ENCODE measurements at places on chromosomes 1 and 21. TPM values are rescaled to one million over a fixed set of nuclear protein-coding genes. Genes with fewer than 3 reads are reported as not detected.

DNA sequence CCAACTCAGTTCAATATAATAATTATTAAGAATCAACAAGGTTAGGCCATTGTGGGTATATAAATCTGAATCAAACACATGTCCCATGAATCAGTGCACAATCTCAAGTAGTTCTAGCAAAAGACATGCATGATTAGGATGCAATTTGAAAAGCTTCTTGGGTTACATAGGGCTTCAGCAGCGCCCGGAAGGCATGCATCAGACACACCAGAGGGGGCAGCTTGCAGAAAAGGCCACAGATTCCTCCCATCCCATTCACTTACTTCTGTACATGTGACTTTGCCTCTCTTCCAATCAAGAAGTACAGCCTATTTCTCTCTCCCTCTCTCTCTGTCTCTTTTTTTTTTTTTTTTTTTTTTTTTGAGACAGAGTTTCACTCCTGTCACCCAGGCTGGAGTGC is 91.8 kb downstream of the KCNN3 start:
- peak; percentile 25 for DNase-seq

TMEM52 gene
- total RNA-seq, result 1.5 TPM

USP24 gene
- 34.0 TPM for total RNA-seq

DNA sequence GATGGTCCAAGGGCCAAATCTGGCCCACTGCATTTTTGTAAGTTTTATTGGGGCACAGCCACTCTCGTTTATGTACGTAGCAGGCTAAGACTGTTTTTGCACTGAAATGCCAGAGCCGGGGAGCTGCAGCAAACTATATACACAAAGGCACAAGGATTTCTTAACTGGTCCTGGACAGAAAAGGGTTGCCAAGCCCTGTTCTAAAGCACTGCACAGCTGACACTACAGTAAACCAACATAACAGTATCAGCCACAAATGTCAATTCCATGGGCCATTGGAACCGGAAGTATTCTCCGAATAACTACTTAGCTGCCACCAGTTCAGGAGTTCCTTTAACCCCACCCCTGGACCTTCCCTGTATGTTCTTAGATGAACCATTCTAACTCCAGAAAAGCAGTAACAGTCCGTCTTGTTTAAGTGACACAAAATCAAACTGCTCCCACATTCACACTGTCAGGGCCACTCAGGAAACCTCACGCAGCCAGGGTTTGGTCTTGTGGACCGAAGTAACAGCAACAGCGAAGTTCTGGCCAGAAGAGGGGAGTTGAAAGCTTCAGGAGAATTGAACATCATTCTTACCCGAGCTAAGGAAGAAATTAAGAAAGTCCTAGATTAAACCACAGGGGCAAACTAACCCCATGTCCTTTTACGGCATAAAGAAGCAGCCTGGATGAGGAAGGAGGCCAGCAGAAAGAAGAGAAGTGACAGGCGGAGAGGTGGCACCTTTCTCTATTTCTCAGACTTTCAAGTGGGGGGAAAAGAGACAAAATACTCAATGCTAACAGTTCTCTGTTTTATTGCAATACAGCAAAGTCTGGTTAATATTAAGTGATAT is 49.2 kb downstream of the COQ8A start:
- DNase-seq, result no peak

GRCh38 chr1:181459067-181459466 is 24.2 kb upstream of the CACNA1E start:
- DNase-seq, result no peak

- DNase-seq, result no peak
Observed at GRCh38 chr1:200112290-200112689, 84.8 kb downstream of the NR5A2 start.

DNA sequence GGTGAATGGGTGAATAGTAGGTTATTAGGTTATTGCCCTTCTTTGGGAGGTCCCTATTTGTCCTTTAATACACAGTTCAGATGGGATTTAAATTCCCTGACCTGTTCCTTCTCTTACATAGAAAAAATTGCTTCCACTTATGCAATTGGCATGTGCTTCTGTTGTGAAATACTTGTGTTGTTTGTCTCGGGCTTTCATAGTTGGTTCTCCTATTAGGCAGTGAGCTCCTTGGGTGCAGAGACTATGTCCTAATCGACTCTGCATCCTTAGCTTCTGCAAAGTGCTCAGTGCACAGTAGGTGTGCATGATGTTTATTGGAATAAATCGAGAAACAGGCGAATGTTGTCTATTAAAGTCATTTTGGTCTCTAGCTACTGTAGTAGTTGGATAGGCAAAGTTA is 1.3 kb upstream of the PDE4B start:
- no peak for DNase-seq

GRCh38 chr1:92957030-92957734 is 4.1 kb downstream of the DIPK1A start:
- DNase-seq, result no peak
